Vagina (tissue), 2 donors: ENCODE measurements at places on chromosomes 12 and 14.

GRCh38 chr12:52206304-52207040, 14.7 kb upstream of the KRT80 start:
- DNase-seq, result no peak

- no peak for DNase-seq
Measured at GRCh38 chr12:104624529-104624928, 167.8 kb downstream of the CHST11 start.

DNA sequence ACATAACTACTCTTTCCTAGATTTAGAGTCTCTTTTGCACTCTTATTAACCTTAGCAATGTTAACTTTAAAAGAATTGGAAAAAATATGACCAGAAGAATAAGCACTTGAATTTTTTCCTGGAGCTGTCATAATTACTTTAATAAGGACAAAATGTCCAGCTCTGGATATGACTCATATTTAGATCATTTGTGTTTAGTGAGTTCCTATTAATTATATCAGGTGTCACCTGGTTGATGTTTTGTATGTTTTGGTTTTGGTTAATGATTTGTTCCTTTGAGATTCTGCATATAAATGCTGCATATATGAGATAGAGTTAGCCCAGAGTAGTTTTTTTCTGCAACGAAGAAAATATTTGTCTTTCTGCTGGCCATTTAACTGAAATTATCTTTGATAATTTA, 5.1 kb downstream of the CLECL1 start:
- DNase-seq, result no peak

GRCh38 chr12:108732489-108733229, 1.3 kb upstream of the CORO1C start:
- no peak for DNase-seq

GRCh38 chr12:23534196-23534595, 415.3 kb downstream of the SOX5 start:
- no peak for DNase-seq

- DNase-seq, result no peak
Measured at GRCh38 chr14:81801921-81802320, 268.3 kb upstream of the SEL1L start.

DNA sequence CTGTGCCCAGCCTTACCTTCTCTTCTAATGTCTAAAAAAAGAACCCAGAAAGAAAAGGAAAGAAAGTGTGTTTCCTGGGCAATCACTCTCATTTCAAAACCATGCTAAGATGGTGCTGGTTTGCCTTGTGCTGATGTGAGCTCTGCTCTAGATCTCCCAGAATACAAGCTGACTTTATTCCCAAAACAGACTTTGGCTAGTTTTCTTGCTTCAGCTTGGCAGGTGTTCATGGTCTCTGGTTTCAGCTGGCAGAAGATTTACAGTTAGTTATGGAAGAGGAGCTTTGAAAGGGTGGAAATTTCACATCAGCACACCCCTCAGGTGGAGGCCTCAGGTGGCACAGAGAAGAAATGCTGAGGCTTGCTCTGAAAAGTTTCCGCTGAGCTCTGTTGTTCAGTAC, 34.4 kb downstream of the PPP1R36 start:
- DNase-seq, result no peak

- DNase-seq, result no peak
Measured at GRCh38 chr14:28254768-28255167, 511.8 kb upstream of the FOXG1 start.

- no peak for DNase-seq
Measured at GRCh38 chr12:80412343-80412953, 31.6 kb upstream of the PTPRQ start.

DNA sequence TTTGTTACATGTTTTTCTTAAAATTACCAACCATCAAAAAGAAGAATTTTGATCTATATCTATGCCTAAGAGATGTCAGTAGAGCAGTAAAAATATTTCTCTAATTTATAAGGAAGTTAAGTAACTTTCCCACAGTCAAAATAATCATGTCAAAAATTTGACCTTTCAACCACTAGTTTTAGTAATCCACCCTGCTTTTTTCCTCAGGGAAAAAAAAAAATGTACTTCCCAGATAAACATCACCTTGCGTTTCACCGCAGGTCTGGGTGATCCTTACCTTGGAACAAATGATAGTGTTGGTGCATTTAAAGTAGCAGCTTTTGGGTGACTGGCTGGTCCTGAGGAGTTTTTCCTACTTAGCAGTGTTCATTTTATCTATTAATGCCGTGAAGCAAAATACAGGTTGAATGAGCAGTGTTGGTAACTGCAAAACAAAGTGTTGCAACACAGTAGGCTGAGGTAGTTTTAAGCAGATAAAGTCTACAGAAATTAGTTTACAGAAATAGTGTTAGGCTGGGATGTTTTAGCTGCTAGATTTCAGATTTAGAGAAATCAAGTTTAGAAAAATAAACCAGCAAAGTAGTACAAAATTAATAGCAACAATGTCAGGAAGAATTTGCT, 137.2 kb upstream of the DNM1L start:
- no peak for DNase-seq

DNA sequence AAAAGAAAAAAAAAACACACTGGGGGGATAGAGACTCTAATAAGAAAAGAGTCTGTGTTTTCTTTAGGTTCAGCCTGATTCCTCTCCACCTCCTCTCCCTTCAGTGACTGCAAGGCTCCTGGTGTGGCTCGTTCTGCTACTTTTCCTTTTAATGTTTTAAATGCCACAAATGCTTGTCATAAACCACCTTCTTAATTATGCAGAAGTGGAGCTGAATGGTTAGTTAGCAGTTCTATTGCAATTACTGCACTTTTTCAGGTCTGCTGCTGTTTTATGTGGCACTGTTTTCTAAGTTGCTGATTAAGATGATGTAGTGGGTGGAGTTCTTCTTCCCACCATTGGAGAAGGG, 878.1 kb downstream of the DIO2 start:
- DNase-seq, result no peak

DNA sequence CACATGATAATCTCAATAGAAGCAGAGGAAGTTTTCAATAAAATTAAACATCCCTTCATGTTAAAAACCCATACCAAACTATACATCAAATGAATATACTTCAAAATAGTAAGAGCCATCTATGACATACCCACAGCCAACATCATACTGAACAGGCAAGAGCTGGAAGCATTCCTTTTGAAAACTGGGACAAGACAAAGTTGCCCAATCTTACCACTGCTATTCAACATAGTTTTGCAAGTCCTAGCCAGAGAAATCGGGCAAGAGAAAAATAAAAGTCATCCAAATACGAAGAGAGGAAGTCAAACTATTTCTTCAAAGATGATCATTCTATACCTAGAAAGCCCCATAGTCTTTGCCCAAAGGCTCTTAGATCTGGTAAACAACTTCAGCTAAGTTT, 454.7 kb upstream of the PRICKLE1 start:
- no peak for DNase-seq

GRCh38 chr12:110844131-110844530, 2.7 kb upstream of the CCDC63 start:
- no peak for DNase-seq

GRCh38 chr12:116366824-116367223, 89.3 kb upstream of the MED13L start:
- DNase-seq, result no peak

DNA sequence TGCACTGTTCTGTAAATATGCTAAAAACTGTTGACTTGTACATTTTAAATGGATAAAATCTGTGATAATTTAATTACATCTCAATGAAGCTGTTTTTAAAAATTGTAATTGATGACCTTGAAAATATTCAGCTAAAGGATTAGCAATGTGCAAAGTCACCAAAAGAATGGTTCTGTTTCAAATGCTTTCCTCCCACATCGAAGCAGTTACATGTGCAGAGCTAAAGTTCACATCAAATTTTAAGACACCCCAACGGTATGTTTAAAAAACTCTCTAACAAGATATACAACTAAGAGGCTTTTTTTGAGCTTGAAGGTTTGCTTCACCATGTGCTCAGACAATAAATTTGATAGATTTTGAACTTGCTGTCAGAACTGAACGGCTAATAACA, 114.6 kb upstream of the KRAS start:
- no peak for DNase-seq

DNA sequence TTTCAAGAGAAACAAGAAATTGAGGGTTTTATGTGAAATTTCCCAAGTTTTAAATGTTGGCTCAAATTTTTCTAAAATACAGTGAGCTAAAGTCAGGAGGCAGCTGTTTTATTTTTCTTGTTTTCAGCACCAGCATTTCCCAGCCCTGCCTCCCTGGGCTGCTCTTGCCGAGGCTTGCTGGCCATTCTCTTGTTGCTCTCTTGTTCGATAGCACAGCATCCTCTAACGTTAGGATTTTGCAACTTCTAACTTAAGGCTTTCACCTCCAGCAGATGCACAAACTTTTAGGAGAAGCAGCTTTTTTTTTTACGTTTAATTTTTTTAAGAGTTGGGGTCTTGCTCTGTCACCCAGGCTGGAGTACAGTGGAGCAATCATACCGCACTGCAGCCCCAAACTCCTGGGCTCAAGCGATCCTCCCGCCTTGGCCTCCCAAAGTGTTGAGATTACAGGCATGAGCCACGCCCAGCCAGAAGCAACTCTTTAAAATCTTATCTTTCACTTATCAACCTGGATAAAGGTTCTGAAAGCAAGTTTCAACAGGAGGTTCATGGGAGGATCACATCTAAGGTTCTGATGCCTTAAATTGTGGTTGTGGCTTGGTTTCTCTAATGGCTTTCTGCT, 40.2 kb downstream of the B4GALNT3 start:
- no peak for DNase-seq

GRCh38 chr14:100470523-100470897, 116.7 kb downstream of the BEGAIN start:
- DNase-seq, result peak; percentile 81

- no peak for DNase-seq
Measured at GRCh38 chr12:112130441-112130998, 5.2 kb downstream of the TRAFD1 start.

DNA sequence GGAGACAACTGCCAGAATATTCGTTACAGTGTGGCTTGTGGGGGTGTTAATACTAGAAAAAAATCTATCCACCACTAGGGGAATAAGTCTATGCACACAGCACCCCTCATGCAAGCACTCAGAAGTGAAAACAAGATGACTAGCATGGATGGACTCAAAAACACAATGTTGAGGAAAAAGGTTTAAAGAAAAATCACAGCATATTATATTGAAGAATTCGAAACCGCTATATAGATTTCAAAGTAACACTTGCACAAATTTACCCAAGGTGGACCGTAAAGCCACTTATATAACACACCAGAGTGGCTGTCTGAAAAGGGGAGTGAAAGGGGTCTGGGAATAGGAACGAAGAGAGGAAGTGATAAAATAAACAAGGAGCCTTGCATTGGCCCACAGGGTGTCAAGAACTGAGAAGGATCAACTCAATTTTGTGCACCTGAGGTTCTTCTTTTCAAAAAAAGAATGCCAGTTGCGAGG, 544 bp downstream of the ABCD4 start:
- no peak for DNase-seq

DNA sequence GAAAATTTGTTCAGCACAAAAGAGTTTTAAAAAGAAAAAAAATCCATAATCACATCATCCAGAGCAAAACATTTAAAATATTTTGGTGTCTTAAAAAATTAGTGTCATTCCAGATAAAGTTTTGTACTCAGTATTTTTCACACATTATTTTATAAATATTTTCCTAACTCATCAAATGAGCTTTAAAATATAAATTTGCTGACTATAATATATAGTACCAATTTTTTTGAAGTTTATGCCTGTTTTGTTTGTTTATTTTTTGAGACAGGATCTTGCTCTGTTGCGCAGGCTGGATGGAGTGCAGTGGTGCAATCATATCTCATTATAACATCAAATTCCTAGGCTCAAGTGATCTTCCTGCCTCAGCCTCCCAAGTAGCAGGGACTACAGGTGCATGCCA, 164.1 kb downstream of the SLC41A2 start:
- DNase-seq, result no peak
